ENCODE measurements at places on chromosomes 4 and X.
A peak's percentile ranks its signal among the peaks of the same experiment; 100 is the strongest.

- DNase-seq: peak; percentile 33
Observed at GRCh38 chr4:10619220-10619619, 65.3 kb downstream of the CLNK start.

DNA sequence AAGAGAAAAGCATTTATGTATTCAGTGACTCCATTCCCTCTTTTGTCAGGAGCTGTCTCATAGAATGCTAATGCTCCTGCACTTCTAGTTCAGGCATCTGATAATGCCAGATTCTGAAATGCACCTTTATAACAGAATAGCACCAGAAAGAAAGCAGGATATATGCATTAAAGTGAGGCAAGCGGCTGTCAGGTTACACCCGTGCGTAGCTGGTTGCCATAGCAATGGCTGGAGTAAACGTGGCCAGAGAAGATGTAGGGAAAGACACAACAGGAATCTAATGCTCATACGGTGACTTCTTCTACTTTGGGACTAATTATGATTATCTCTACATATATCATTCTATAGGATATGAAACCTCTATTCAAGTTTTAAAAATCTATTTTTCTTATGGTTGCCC, 5.9 kb downstream of the EMCN start:
- DNase-seq: no peak

- DNase-seq: no peak
Observed at GRCh38 chr4:15584785-15585184, 70.4 kb downstream of the FBXL5 start.

- no peak for DNase-seq
Observed at GRCh38 chr4:74328501-74328900, 20.2 kb downstream of the EPGN start.

- DNase-seq: no peak
Observed at GRCh38 chr4:156169861-156170260, 216.2 kb upstream of the CTSO start.

DNA sequence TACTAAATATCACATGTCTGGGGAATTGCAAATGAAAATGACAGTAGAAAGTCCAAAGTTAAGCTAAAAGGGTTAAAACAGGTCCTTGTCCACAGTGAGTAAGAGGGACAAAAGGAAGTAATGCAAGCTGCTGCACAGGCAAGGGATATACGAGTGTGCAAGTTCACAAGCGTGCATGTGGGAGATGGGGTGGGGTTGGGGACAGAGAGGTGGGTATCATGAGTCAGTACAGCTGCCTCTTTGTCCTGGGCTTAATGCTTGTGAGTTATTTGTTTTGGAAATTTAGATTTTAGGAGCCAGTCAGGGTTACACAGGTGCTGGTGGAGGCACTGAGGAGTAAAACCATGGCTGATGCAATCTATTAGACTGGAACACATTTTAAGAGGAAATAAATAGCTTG, 3.3 kb upstream of the GPRASP2 start:
- DNase-seq: no peak

DNA sequence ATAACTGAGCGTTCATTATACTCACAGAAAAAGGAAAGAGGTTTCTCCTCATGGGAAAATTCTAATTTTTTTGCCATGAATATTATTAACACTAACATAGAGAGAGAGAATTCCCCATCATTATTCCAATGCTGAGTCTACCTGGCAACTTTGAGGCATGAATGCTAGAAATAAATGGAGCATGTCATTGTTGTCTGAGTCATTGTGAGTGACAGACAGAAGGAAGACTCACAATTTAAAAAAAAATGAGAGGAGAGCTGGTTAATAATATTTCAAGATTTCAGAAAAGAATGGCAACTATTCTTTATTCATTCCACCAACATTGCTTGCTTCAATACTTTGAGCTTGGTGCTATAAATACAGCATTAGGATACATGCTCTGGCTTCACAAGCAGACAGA, 170.4 kb upstream of the HS3ST1 start:
- DNase-seq: no peak

DNA sequence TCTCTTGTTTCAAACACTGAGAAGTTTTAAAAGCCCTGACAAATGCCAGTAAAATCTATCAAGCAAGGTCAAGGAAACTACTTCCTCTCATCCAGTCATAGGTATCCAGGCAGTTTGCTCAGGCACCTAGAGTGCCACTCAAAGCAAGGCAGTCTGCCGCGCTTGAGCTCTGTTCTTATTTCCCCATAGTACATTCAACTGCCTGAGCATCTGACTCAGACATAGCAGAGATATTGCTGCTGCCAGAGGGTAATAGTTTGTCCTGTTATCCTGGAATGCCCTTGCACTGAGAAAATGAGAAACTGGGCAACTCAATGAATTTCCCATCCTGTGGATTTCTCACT, 16.1 kb upstream of the ATP8A1 start:
- DNase-seq: peak; percentile 18

DNA sequence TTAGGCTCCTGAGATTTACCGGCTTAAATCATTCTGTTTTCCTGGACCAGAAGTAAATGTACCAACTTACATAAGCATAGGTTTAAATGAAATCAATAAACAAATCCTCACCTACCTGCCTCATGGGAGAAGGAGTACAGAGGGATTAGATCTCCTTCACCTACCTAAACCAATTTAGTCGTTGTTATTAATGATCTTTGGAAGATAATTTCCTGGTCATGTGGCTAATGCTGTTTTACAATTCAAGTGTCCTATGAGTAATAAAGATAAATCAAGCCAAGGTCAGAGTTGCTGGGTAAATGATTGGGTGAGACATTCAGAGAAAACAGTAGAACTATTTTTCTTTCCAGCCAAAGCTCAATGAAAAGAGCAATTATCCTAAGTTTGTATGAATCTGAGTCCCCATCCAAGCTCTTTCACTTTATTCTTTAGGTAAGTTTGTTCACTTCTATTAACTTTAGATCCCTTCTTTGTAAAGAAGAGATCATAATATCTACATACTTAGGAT, 423.0 kb upstream of the FAM241A start:
- DNase-seq: no peak

DNA sequence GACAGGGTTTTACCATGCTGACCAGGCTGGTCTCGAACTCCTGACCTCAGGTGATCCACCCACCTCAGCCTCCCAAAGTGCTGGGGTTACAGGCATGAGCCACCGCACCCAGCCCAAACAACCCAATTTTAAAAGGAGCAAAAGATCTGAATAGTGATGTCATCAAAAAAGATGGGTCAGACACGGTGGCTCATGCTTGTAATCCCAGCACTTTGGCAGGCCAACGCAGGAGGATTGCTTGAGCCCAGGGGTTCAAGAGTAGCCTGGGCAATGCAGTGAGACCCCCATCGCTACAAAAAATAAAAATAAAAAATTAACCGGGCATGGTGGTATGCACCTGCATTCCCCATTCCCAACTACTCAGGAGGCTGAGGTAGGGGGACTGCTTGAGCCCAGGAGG, 6.1 kb downstream of the ELF2 start:
- no peak for DNase-seq

- DNase-seq: no peak
Observed at GRCh38 chr4:100936661-100937375, 410.5 kb downstream of the PPP3CA start.

DNA sequence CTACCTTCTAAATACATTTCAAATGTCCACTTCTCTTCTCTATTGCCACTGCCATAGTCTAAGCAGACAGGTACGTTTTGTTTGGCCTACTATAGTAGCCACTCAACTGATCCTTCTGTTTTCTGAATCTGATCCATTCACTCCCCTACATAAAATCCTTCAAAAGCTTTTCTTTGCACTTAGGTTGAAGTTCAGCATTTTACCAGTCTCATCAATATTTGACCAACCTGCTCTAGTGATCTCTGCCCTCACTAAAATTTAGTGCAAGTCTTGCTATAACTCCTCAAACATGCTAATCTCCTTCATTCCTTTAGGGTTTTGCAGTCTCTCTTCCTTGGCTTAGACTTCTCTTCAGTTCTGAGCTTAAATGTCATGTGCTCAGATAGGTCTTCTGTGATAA, 33.4 kb downstream of the EGF start:
- no peak for DNase-seq

- DNase-seq: no peak
Observed at GRCh38 chr4:41064953-41065352, 149.4 kb downstream of the APBB2 start.

DNA sequence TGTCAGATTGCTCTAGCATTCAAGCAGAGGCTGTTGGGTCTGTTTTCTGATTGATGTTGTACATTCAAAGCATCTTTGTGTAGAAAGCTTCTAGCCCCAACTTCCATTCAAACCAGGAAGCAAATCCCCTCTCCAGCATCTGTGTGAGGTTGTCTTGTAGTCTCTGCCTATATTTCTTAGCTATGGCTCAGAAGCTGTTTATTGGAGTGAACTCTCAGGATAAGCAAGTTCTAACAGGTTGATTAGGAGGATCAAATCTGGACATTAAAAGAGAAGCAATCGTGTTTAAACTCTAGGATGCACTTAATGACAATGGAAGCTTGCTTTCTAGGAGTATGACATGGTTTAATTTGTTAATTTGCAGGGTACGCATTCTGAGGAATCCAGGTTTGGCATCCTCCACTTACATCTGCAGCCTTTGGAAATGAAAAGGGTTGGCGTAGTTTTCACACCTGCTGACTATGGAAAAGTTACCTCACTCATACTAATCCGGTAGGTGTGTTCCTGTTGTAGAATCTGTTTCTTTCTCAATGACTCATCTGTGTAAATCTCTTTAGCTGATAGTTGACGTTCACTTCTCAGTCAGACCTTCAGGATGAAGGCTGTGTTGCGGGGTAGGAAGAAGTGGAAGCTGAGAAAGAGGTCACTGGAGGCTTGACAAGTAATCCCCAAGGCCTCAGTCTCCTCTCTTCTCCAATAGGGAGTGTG, 88.0 kb upstream of the TLR2 start:
- no peak for DNase-seq

GRCh38 chr4:175346376-175346775, 428.2 kb downstream of the ADAM29 start:
- DNase-seq: peak; percentile 15

DNA sequence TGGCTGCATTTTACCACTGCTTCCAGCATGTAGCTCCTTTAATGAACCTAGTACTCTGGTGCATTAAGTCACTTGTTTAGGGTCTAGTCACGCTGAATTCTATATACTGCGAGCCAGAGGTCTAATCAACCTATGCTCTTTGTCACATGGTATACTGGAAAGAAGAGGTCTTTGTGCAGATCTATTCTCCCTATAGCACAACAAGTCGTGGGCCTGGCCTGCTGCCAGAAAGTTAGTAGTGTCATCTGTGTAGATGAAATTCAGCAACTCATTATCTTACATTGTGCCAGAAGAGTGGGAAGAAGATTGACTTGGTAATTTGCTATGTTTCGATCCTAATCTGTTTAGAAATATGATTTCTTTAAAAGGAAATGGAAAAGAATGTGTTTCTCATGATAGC, 80.8 kb downstream of the AWAT2 start:
- no peak for DNase-seq

DNA sequence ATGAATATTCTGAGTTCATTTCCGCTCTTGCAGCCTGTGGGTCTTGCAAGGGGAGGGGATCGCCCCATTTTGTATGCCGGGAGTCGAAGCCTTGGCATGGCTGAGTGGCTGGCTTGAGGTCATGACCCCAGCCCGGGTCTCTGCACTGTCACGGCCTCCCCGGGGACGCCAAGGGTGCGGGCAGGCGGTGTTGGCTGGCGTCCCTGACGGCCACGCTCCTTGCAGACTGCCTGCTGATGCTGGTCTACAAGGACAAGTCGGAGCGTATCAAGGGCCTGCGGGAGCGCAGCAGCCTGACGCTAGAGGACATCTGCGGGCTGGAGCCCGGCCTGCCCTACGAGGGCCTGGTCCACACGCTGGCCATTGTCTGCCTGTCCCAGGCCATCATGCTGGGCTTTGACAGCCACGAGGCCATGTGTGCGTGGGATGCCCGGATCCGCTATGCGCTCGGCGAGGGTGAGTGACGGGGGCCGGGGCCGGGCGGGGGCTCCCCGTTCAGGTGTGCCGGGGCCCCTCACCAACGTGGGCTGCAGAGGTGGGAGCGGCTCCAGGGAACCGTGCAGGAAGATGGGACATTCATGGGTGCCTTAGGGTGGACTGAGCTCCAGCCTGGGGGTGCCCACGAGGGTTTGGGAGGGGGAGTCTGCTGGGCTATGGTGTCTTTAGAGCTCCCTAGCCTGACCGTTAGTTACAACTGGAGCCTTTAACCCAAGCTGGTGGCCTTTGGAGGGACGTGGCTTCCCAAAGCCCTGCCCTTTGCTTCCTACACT, 10.3 kb downstream of the DOK7 start:
- no peak for DNase-seq

DNA sequence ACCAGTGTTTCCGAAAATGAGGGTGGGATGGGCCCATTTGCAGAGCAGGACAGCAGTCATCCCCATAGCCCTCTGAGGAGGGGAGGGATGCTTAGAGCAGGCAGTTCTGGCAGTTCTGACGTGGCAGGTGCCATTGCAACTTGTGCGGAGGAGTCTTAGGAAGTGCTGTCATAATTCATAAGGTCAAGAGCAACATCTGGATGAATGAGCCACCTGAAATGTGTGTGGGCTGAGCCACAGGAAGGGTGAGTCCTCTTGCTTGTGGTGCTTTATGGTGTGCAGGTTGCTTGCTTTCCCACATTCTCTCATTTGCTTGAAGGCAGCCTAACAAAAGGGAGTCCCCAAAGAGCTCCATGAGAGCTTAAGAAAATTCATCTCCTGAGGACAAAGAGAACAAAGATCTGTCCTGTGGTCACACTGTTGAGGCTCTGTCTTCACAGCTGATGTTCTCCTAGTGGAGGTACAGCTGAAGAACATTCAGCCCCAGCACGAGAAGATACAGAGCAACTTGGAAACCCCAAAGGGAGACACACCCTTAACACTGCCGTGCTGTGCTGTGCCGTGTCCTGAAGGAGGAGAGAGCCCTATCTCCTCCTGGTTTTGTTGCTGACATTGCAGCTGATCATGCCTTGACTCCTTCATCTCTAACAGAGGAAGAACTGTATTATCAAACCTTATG, 60.3 kb downstream of the DLG3 start:
- DNase-seq: no peak

GRCh38 chrX:101419489-101419888, 11.5 kb downstream of the HNRNPH2 start:
- DNase-seq: no peak

GRCh38 chr4:185529413-185529812, 5.9 kb downstream of the PDLIM3 start:
- no peak for DNase-seq

GRCh38 chr4:139736274-139736660, 70.6 kb downstream of the MGST2 start:
- DNase-seq: no peak

GRCh38 chr4:107317611-107318010, 281.5 kb upstream of the DKK2 start:
- DNase-seq: no peak

- DNase-seq: no peak
Observed at GRCh38 chr4:6345096-6345830, 75.6 kb downstream of the WFS1 start.

DNA sequence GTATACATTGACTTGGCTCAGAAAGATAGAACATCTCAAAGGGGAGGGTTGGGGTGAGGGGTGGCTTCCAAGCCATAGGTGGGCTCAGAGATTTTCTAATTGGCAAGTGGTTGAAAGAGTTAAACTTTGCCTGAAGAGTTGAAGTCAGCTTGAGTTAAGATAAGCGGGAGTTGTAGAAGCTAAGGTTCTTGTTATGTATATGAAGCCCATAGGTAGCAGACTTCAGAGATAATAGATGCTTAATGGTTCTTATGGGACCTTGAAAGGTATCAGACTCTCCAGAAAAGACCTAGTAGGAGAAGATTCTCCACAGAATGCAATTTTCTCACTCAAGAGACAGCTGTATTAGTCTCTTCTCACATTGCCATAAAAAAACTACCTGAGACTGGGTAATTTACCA, 599.1 kb upstream of the CPEB2 start:
- no peak for DNase-seq

GRCh38 chr4:133775881-133776280, 425.7 kb downstream of the PABPC4L start:
- peak; percentile 56 for DNase-seq
